H1 (cell line): ENCODE measurements at places on chromosomes 4 and X. TPM values are rescaled to one million over a fixed set of nuclear protein-coding genes. Genes with fewer than 3 reads are reported as not detected.

REST gene
- polyA plus RNA-seq, result 6.9 and 10.2 TPM in 2 replicates

PNMA3 gene
- polyA plus RNA-seq, result 3.3 and 4.7 TPM in 2 replicates

CYSLTR1 gene
- 0.09 TPM in 1 of 2 replicates, not detected in the other for polyA plus RNA-seq

N4BP2 gene
- polyA plus RNA-seq, result 3.3 and 4.4 TPM in 2 replicates

HPSE gene
- polyA plus RNA-seq, result 1.2 and 1.5 TPM in 2 replicates
